ENCODE measurements at places on chromosomes 13 and 19. TPM values are rescaled to one million over a fixed set of nuclear protein-coding genes. Genes with fewer than 3 reads are reported as not detected.

GRCh38 chr19:44824761-44825160 is 15.9 kb downstream of the BCAM start:
- DNase-seq = no peak

- no peak for DNase-seq
These were observed 36.2 kb downstream of the SPATA13 start for GRCh38 chr13:24196593-24197197.

DNA sequence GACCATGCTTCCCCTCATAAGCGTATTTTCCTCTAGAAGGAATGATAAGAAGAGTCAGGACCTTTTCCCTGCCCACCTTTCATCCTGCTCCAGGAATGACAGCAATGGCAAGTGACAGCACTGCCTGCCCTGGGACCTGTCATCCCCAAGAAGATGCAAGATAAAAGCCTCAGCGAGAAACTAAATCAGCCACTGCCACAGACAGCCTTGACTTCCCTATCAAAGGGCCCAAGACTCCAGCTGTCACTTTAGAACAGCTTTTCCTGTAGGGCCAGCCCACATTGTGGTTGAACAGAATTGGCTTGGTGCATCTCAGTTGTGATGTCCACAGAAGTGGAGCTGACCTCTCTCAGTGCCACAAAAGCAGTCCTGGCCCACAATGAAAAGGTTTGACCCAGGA is 1.1 kb downstream of the RAB8A start:
- no peak for DNase-seq

GRCh38 chr19:38063928-38064327 is 156.9 kb downstream of the SIPA1L3 start:
- DNase-seq = no peak

GRCh38 chr13:31056644-31057271 is 104.9 kb downstream of the HSPH1 start:
- no peak for DNase-seq

- no peak for DNase-seq
These were observed 33.1 kb downstream of the CAPN12 start for GRCh38 chr19:38710928-38711725.

DNA sequence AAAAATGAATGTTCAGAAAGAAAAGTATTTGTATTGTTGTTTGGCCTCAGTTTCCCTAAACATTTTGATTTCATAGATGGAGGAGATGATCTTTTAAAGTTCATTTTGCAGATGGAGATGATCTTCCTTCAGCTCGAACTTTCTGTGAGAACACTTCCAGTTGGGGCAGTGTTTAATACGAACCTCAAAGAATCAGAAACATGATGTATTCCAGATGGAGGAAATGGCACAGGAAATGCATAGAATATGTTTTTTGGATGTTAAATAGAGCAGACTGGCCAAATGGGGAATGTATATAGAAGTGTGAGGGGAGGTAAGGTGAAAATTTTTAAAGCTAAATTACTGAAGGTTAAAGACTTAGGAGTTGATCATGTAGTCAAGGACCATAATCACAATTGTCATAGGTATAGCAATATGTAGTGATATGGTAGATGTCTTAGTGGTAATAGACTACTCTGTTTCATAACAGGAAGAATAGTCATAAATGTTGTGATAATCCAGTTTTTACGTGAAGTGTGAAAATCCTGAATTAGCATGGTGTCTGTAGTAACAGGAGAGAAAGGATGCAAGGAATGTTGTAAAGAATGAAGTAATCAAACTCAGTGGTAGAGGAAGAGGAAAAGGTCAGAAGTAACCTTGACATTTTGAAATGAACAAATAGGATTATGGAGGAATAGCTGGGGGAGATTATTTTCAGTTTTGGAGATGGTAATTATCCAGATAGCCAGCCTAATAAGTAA is 5.1 kb downstream of the RAP2A start:
- DNase-seq = no peak

DNA sequence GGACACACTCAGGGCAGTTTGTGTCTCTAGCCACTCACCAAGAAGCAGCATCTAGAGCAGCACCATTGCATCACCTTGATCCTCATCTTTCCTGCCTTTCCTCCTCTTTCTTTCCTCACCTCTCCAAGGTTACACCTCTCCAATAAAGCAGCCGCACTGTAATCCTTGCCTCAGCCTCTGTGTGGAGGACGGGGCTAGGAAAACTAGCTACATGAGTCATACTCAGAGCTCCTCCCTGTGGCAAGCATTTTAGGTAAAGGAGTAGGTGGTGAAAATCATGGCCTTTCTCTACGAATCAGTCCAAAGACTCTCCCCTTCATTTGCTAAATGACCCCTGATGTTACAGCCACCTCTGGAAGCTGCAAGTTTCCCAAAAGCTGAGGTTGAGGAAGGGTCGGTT is 108.9 kb downstream of the DNAJC15 start:
- DNase-seq = peak; percentile 25

DNA sequence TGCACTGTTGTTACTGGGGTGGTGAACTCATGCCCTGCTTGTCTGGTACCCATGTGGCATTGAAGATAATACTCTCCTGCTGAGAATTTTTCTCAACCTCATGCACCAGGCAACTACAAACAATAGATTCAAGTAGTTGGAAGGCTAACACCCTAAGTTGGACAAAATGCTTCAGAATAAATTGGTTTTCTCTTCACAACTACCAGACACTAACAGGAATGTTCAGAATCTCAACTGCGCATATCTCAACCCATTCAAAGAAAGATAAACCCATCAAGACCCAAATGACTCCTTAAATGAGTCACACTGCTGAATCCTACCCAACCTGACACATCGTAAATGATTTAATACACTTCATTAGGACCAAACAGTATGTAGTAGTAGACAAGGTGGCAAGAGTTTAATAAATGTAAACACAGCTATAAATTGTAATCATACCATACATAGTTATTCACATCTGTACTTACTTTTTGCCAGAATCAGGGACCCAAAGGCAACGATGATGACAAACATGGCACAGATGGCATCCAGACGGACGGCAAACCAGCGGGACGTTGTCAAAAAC is 227.4 kb downstream of the ABCC4 start:
- DNase-seq = no peak

- DNase-seq = no peak
These were observed 170.0 kb downstream of the COL4A1 start for GRCh38 chr13:110136660-110137585.

GRCh38 chr13:109715902-109716301 is 70.5 kb downstream of the IRS2 start:
- no peak for DNase-seq

GRCh38 chr13:80555796-80556678 is 215.1 kb upstream of the SPRY2 start:
- DNase-seq = no peak

DNA sequence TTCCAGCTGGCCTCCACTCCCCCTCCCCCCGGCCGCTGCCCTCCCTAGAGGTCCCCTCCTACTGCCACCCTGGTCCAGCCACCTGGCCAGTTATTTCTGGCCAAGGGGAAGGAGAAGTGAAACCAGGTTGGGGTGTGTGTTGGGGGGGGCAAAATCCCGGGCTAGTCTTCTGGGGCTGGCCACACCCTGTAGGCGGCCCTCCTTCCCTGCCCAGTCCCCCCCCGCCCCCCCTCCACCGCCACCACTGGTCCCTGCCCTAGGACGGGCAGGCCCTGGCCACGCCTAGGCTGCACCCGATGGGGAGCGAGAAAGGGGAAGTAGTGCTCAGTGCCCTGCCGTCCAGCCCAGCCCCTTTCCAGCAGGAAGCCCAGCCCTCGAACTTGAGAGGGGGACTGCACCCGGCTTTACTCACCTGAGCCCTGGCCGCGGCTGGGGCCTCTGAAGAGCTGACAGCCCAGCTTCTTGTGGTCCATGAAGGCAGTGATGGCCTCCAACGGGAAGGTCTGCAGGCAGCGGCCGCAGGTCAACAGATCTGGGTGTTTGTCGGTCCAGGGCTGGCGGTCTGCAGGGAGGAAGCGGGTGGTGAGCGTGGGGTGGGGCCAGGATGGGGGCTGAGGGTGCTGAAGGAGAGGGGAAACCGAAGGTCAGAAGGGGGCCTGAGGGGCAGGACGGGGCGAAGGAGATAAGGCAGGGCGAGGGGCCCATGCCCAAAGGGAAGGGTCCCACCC is 813 bp downstream of the ZNF296 start:
- DNase-seq = peak; percentile 68

The KDM4B gene
- total RNA-seq = 24.5 TPM

The KLHL1 gene
- total RNA-seq = 70.9 TPM

The PNKP gene
- 23.2 TPM for total RNA-seq

The PPP6R1 gene
- total RNA-seq = 11.0 TPM

The SCN1B gene
- 0.82 TPM for total RNA-seq

The DOCK6 gene
- total RNA-seq = 4.1 TPM

The GTF3A gene
- 94.6 TPM for total RNA-seq

The PSG6 gene
- total RNA-seq = not detected

The ZNF888 gene
- total RNA-seq = 3.3 TPM

The SOX1 gene
- total RNA-seq = 4.5 TPM

The STOML3 gene
- total RNA-seq = not detected
